ENCODE measurements at places on chromosomes 5 and 9. TPM values are rescaled to one million over a fixed set of nuclear protein-coding genes. Genes with fewer than 3 reads are reported as not detected.

GRCh38 chr5:87188391-87188790 lies 79.3 kb upstream of the RASA1 start:
- H3K4me1 ChIP-seq: no peaks in the 10 kb centered on the region
- H3K36me3 ChIP-seq: no peaks in the 10 kb centered on the region
- no peak for DNase-seq
- no peaks in the 10 kb centered on the region for H3K27me3 ChIP-seq
- no peak overlapping the region for H3K4me3 ChIP-seq

GRCh38 chr5:40646266-40646665 lies 33.4 kb upstream of the PTGER4 start:
- no peak for DNase-seq
- H3K4me3 ChIP-seq: no peak overlapping the region
- H3K36me3 ChIP-seq: no peaks in the 10 kb centered on the region
- H3K27me3 ChIP-seq: no peaks in the 10 kb centered on the region

- H3K4me1 ChIP-seq: no peaks in the 10 kb centered on the region
- H3K27me3 ChIP-seq: no peaks in the 10 kb centered on the region
- no peak within 1 kb of the TSS for H3K27ac ChIP-seq
- DNase-seq: no peak
- H3K36me3 ChIP-seq: no peaks in the 10 kb centered on the region
- no peak within 1 kb of the TSS for H3K4me3 ChIP-seq
These were observed at the start of gene IFNA2 for GRCh38 chr9:21385131-21385670. Gene IFNA2, minus strand, starts transcription at chr9:21385398. Its CDS starts 69 bp downstream, at chr9:21385329.

- H3K27ac ChIP-seq: peak overlapping the region; percentile 68
- H3K4me1 ChIP-seq: no peaks in the 10 kb centered on the region
- no peak for DNase-seq
- H3K36me3 ChIP-seq: no peaks in the 10 kb centered on the region
These were observed 451.3 kb downstream of the NFIB start for GRCh38 chr9:13862654-13863053.

GRCh38 chr9:98453589-98454311 lies 198.3 kb upstream of the TBC1D2 start:
- no peak overlapping the region for H3K4me3 ChIP-seq
- no peak overlapping the region for H3K27ac ChIP-seq
- peaks cover 20% of the 10 kb centered on the region for H3K36me3 ChIP-seq
- H3K4me1 ChIP-seq: peaks cover 24% of the 10 kb centered on the region

DNA sequence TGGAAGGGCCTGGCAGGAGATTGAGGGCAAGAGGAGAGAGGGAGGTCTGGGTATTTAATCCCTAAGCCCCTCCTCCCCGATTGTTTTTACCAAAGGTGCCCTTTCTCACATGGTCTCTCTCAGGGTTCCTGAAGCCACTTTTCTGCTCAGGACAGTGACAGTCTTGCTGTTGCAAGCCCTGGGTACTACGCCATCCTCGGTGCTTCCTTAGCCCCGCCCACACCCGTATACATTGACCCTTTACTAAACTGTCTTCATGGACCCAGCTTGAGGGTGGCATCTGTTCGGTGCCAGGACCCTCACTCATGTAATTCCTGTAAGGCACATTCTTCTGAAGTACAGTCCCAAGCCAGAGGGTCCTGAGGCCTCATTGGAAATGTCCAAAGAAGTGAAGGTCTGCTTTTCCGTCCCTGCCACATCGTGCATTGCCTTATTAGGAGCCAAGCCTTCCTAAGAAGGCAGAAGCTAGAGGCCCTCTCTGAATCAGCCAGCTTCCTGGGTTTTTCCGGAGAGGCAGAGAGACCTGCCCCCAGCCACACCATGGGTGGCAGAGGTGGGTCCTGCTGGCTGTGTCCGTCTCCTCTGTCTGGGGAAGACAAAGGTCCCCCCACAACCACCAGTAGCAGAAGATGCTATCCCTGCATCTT lies 1.9 kb upstream of the SH3PXD2B start:
- no peaks in the 10 kb centered on the region for H3K27me3 ChIP-seq
- DNase-seq: no peak
- H3K4me3 ChIP-seq: no peak overlapping the region
- peaks cover 3% of the 10 kb centered on the region for H3K36me3 ChIP-seq
- H3K27ac ChIP-seq: no peak overlapping the region
- H3K4me1 ChIP-seq: peaks cover 46% of the 10 kb centered on the region

DNA sequence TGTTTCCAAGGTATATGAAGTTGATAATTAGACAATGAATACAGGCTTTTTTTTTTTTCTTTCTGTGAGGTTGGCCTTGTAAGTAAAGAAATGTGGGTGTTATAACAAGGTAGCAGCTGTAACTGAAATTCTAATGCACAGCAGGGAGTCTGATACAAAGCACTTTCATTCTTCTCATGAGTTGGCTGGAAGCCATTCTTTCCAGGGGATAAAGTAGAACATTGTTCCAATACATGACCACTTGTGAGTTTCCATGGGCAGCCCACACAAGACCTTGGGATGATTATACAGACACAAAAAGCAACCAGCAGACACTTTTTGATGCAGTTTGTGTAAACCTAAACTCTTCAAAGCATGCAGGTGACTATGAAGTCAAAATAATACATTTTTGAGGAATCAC lies 1785.9 kb upstream of the WWC1 start:
- peaks cover 1% of the 10 kb centered on the region for H3K27me3 ChIP-seq
- H3K4me3 ChIP-seq: no peak overlapping the region
- DNase-seq: no peak

DNA sequence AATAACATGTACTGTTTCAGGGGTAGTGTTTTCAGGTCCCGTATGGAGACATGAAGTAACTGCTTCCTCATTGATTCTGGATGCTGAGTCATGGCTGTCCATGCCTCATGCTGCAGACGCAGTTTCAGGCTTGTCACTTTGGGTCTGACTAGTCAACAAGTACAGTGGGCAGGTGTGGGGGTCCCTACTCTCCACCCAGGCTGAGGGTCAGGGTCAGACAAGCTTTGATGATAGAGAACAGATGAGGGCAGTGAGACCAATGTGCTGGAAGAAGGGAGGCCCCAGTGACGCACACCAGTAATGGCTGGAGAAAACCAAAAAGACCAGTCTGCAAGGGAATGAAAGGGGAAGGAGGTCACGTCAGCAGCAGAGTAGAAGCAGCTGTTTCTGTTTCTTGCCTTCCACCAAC lies 80.0 kb upstream of the NFIL3 start:
- no peak overlapping the region for H3K4me3 ChIP-seq
- no peak overlapping the region for H3K27ac ChIP-seq
- H3K27me3 ChIP-seq: no peaks in the 10 kb centered on the region
- H3K4me1 ChIP-seq: no peaks in the 10 kb centered on the region
- no peaks in the 10 kb centered on the region for H3K36me3 ChIP-seq
- DNase-seq: no peak

GRCh38 chr5:133384903-133385302 lies 227.4 kb downstream of the FSTL4 start:
- no peaks in the 10 kb centered on the region for H3K4me1 ChIP-seq
- DNase-seq: no peak
- no peak overlapping the region for H3K27ac ChIP-seq
- peaks cover 3% of the 10 kb centered on the region for H3K27me3 ChIP-seq

DNA sequence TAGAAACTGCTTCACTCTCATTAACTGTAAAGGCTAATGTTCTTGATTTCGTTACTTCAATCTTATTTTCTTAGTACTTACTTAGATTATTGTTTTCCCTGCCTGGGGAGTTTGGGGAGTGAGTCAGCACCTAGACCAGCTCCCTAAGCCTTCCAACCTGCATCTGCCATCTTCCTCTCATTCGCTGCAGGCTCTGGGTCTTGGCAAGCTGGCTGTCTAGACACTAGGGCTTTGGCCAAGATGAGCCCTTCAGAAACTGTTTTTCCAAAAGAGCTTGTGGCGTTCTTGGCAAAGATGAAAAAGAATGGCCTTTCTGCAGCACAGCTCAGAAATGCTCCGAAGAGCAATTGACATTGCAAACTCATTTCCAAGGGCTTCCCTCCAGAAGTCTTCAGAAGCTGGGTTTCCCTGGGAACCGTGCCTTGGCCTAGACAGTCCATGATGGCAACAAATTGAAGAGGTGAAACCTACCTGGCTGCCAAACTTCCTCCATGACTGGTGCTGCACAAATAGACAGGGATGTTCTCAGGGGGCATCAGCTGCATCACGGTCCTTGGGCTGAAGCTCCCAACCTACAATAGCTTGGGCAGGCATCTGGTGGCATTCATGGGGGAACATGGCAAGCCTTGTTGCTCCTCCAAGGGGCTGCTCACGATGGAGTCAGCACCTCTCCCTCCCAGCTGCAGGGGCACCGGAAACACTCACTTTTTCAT lies 76.6 kb downstream of the NSUN2 start:
- H3K4me3 ChIP-seq: no peak overlapping the region
- H3K36me3 ChIP-seq: no peaks in the 10 kb centered on the region
- no peak for DNase-seq
- H3K4me1 ChIP-seq: no peaks in the 10 kb centered on the region
- no peaks in the 10 kb centered on the region for H3K27me3 ChIP-seq
- no peak overlapping the region for H3K27ac ChIP-seq

DNA sequence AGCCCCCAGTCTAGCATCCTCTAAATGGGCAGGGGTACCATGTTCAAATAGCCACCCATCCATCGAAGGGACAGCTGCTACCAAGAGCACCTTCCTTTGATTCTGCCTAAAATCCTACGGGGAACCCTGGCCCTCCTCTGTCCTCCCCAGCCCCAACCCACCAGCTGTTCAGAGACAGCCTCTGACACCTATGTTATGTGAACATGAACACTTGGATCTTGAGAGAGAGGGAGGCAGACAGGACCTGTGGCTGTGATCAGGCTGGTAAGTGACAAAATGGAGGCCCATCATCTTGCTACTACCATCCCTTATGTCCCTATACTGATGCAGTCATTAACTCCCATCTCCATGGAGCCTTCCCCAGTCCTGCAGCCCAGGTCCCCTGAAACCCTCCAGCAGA lies 8.2 kb downstream of the SLC23A1 start:
- peaks cover 34% of the 10 kb centered on the region for H3K36me3 ChIP-seq
- H3K27ac ChIP-seq: no peak overlapping the region
- DNase-seq: no peak

DNA sequence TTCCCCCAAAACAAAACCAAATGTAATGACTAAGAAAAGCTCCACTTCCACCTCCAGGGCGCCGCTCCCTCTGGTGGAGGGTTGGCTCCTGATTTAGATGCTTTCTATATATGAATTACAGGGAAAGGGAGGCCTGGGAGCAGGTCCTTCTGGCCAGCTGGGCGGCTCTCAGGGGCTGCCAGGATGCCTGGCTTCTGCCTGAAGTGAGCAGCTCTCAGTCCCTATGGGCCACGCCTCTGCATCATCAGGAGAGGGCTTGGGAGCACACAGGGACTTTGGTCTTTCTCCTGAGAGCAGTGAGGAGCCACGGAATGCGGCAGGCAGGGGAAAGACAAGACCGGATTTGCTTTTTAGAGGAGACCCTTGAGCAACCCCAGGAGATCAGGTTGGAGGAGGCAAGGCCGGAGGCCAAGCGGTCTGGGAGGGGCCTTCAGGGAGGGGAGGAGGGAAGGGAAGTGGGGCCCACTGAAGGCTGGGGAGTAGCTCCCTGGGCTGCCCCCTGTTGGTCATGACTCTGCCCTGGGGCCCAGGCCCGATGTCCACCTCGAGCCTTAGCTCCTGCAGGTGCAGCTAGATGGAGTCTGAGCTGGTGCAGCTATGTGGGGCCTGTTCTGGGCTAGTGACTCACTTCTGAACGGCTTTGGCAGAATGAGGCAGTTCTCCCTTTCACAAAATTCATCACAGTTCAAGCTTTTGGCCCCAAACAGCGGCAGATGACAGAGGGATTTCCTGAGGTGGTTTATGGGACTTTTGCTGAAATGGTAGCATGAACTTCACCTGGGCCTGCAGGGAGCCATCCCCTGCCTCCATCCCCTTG lies 11.3 kb upstream of the GRHPR start:
- H3K27me3 ChIP-seq: no peaks in the 10 kb centered on the region
- H3K27ac ChIP-seq: no peak overlapping the region
- H3K36me3 ChIP-seq: no peaks in the 10 kb centered on the region

DNA sequence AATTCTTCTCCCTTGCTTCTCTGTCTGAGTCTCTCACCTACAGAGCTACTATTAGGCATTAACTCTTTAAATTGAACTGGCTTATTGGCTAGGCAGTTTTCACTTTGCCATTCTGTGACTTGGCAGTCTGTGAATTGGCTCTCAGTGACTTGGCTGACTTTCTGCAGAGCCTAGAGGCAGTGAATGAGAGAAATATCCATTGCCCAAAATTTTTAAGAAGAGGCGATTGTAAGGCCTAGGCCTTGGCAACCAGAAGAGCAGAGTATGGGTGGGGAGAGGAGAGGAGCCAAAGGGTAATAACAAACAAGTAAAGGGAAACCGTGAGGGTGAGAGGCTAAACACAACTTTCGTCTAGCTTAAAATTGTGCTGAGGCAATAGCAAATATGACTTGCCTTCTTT lies 176.7 kb downstream of the PRR16 start:
- H3K4me1 ChIP-seq: no peaks in the 10 kb centered on the region
- no peak overlapping the region for H3K27ac ChIP-seq
- no peak for DNase-seq
- H3K27me3 ChIP-seq: no peaks in the 10 kb centered on the region

DNA sequence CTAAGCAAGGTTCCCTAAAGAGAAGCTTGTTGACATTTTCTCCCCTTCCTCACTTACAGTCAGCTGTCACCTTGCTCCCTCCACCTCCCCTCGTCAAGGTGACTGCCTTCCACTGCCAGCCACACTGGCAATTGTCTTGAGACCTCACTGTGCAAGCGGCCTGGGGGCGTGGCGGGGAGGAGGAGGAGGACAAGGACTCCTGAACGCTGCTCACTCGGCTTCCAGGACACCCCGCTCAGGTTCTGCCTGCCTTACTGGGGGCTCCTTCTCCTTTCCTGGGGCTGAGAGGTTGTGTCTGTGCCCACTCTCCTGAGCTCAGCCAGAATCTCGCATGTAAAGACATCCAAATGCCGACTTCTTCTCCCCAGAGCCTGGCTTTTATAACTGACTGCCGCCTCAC lies 60.3 kb upstream of the LRRTM2 start:
- no peak overlapping the region for H3K4me3 ChIP-seq
- DNase-seq: no peak
- H3K27ac ChIP-seq: no peak overlapping the region
- H3K4me1 ChIP-seq: peaks cover 4% of the 10 kb centered on the region
- H3K36me3 ChIP-seq: peaks cover 63% of the 10 kb centered on the region
- no peaks in the 10 kb centered on the region for H3K27me3 ChIP-seq

The COL23A1 gene
- total RNA-seq: 2.8 TPM

The CRB2 gene
- total RNA-seq: 8.6 TPM

The ZNF883 gene
- 14.1 TPM for total RNA-seq

The ANKRD18A gene
- 10.0 TPM for total RNA-seq

The TAL2 gene
- 2.5 TPM for total RNA-seq

The NR5A1 gene
- 0.11 TPM for total RNA-seq

The BARHL1 gene
- not detected for total RNA-seq

The INSL4 gene
- total RNA-seq: not detected

Data from spinal cord (tissue), 10 donors.